Cardiac muscle cell (in vitro differentiated cells and primary cell): ENCODE measurements at places on chromosomes 1 and 21. TPM values are rescaled to one million over a fixed set of nuclear protein-coding genes. Genes with fewer than 3 reads are reported as not detected.

Gene FAM89A
- total RNA-seq: 13.0 and 24.2 TPM in 2 replicates

GRCh38 chr1:14788080-14788479, 189.6 kb downstream of the KAZN start:
- no peak for DNase-seq

DNA sequence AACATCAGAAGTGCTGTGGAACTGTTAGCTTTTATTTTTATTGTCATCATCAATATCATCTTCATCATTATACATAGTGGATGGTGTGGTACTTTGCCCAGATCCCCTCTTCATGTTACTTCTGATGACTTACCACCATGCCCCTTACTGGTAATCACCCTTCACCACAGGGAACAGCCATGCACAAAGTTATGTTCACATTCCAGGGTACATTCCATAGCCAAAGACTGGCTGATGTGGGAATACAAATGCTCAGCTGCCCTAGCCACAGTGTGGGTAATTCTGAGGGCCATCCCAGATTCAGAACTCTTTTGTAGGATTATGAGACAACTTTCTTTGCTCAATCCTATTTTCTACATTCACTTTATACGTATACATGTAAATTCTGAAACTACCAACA, 691.3 kb upstream of the CXADR start:
- DNase-seq: no peak

Gene RPTN
- total RNA-seq: not detected in 2 replicates

Gene CBR3
- not detected in 2 replicates for total RNA-seq

- peak; percentile 46 for DNase-seq
Observed at GRCh38 chr1:236686815-236687160, 489 bp downstream of the ACTN2 start.

DNA sequence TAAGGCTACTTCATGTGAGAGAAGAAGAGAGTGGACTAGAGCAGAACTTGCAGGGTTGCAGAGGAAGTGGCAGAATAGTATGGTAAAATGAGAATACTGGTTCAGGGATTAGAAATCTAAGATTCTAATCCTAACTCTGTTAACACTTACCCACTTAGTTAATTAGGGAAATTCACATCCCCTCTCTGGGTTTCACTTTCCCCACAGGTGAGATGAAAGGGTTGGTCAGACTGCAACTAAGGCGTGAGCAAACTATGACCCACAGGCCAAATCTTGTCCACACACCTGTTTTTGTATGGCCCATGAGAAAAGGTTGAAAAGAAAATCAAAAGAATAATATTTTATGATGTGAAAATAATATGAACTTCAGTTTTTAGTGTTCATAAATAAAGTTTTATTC, 117.5 kb downstream of the MACF1 start:
- no peak for DNase-seq

Gene BATF3
- total RNA-seq: 1.6 and 1.8 TPM in 2 replicates

Gene PDZK1
- 0.18 TPM in 1 of 2 replicates, not detected in the other for total RNA-seq

GRCh38 chr21:14825514-14825974, 239.3 kb downstream of the NRIP1 start:
- DNase-seq: no peak

Gene GJA8
- total RNA-seq: not detected in 2 replicates
